ENCODE measurements at places on chromosomes 1 and 21.

GRCh38 chr21:29033871-29034270 is 9.4 kb downstream of the USP16 start:
- no peak for DNase-seq

GRCh38 chr1:41803656-41804055 is 115.1 kb downstream of the HIVEP3 start:
- no peak for DNase-seq

DNA sequence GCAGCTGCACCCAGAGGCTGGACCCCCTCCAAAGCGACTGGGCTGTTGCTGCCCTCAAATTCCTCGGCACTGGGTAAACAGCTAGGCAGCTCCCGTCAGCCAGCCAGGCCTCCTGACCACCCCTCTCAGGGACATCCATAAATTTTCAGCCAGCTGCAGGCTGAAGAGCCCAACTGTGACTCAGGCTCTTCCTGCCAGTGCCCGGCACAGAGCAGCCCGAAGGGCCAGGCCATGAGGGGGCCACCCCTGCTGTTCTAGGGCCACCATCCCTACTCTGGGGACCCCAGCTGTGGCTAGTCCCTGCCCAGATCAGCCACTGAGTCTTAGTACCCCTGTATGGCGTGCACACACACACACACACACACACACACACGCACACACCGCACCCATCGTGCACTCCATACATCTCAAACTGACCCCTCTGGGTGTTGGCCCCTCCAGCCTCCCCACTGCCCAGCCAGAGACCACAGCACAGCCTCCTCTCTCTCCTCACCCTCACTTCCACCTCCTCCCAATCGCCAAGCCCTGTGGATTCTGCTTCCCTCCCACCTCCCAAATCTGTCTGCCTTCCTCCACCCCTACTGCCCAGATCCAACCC is 6.2 kb upstream of the LAPTM5 start:
- no peak for DNase-seq

DNA sequence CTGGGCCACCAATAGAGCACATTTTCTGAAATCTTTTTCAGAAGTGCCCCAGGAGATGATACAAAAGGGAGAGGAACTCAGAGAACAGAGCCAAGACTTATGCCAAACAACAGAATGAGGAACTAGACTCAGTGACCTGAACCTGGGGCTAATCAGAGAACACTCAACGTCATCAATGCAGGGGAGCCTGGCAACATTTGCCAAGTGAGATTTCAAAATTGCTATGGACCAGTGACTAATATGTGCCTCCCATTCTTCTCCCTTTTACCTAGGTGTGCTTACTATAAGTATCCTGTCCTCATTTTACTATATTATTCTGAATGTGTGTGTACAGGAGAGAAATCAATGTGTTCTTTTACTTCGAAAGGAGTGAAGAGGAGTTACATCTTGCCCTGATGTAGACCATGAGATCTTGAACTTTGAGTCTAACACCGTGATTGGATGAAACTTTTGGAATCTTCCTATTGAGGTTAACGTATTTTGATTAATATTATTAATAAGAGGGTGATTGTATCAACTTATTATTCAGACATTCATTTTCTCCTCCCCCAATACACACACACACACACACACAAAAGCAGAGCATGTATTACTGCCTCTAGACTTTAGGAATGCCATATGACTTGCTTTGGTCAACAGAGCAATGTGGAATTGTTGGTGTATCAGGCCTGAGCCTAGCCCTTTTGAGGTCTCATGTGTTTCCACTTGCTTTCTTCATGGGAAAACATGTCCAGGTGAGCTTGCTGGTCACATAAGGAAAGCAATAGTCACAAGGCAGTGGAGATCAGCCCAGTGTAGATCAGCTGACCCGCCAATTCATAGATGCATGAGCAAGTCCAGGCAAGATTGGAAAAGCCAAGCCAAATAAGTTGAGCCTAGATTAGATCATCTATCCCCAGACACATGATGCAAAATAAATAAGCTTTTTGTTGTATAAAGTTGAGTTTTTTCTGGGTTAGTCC is 80.3 kb upstream of the ETS2 start:
- no peak for DNase-seq

DNA sequence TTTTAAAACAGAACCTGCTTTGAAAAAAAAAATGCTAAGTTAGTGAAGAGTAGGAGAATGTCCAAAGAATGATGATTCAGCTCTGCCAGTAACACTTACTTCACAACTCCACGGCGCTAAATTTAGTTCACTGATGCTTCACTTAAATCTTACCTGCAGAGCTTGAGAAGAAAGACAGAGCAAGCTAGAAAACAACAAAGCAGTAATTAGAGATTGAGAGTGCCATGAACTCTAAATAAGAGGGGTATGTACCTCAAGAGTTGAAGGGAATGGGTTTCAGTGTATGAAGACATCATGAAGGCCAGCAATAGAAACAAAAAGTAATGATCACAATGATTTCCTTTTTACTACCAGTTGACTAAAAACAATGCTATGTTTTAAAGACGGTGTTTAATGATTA is 32.8 kb downstream of the EPRS1 start:
- no peak for DNase-seq

DNA sequence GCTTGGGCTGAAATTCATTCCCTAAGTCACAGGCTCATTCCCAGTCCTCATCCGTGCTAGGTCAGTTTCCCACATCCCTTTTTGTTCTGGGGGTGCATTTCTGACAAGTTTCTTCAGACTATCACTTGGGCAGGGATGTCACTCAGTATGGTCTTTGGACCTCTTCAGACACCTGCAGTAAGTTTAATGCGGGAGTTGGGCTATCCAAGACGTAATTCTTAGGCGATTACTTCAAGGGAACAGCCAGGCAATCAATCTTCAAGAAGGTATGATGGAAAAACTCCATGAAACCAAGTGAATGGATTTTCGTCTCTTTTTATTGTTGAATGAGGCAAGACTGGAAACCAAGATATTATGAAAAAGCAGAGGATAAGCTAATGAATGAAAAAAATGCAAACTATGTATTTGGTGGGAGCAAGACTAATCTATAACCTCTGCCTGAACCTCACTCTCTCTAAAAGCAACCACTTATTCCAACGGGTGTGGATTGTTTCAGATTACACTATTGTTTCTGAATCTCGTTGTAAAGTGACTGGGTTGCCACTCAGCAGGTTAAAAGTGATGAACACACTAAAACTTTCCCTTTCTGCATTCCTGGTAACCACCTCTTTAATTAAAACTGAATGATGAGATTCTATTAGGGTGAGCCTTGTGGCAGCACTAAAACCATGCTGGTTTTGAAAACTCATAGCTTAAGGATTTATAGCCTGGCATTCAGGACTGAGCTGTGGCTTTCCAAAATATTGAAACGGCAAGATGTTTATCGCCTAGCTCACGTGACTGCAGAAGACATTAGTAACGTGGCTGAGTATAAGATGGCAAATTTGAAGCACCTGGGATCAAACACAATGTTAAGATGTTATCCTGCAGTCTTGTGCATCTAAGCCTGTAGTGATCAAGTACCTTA is 1.1 kb downstream of the RASAL2 start:
- DNase-seq: no peak

DNA sequence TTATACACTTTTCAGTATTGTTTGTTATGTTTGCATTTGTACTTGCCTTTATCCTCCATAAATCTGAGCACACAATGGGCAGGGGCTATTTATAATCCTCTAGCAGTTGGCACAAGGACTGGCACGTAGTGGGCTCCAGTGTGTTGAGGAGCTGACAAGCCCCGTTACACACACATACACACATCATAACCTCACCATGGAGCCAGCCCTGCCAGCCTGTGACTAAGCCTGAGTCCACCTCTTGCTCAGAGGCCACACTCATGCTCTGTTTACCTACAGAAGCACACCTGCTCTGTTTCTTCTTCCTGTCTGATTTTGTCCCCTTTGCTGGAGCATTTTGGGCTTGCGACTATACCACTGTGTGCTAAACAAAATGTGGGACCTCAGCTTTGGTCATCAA is 64.5 kb upstream of the SPATA6 start:
- DNase-seq: no peak

DNA sequence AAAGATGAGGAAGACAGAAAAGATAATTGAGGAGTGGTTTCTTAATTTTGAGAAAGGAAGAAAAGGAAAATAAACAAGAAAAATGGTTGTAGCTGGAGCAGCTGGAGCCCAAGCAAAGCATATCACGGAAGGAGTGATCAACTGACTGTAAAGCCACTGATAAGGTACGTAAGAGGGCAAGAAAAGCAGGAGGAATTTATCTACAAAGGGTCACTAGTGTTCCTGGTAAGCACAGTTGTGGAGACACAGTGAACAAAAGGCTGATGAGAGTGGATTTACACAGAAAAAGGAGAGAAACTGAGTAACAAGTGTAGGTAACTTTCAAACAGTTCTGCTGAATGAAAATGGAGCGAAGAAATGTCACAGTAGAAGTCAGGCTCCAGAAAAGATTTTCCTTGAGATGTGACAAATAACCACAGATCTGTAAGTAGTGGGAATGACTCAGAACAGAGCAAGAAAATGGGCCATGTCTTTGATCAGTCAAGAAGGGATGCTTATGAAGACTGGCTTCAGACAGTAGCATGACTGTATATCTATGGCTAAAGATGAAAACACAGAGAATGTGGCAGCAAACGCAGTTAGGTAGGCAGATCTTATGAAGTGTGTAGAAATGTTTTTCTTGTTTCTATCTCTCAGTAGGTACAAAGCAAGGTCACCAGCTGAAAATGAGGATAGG is 45.6 kb upstream of the RBM34 start:
- no peak for DNase-seq

DNA sequence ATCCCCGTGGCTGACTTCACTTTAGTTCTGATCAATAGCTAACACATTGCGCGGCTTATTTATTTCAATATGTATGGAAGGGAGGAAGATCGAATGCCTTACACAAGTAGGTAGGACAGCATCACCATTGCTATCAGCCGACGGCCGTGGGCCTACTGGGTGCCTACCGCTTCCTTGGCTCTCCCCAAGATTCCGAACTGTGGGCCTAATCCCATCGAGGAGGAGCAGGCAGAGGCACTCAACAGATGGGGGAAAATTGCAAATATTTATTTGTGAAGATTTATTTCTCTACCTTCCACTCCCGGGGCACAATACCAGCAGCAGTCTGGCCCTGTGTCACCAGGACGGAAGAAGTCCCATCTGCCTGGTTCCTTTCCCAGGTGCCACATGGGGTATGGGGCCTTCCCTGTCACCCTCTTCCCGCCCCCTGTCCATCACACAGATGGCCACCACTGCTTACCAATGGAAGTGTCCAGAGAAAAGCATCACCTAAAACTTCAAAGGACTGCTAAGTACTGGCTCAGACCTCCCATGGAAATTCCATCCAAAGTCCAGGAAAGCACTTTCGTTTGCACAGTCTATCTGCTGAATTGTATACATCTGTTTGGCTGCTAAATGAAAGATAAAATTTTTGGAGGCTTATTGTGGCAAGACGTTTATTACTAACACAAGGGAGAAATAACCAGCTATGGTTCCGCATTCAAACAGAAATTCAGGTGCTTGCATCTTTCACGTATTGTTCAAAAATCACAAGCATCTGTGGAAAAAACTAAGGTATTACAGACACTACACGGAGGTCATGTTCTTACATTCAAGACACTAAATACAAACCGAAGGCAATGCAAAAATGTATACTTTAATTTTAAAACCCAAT is 11.8 kb downstream of the AGT start:
- no peak for DNase-seq

DNA sequence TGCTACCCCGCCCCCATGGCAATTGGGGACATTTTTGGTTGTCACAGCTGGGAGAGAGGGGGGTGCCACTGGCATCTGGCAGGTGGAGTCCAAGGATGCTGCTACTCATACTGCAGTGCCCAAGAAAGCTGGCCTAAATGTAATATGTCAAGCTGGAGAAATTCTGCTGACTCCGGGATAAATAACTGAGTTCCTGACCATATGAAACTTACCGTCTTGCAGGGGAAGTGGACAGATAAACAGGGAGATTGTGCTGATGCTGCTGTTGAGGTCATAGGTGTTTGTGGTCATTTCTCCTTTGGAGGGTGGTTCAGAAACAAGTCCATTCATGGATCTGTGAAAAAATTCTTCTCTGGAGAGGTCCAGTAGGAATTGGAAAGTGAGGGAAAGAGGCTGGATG is 54.4 kb downstream of the KAZN start:
- DNase-seq: no peak

- no peak for DNase-seq
These were observed 82.5 kb downstream of the ST3GAL3 start for GRCh38 chr1:43789604-43790550.

- no peak for DNase-seq
These were observed 5.7 kb downstream of the BCL2L15 start for GRCh38 chr1:113881661-113882060.

DNA sequence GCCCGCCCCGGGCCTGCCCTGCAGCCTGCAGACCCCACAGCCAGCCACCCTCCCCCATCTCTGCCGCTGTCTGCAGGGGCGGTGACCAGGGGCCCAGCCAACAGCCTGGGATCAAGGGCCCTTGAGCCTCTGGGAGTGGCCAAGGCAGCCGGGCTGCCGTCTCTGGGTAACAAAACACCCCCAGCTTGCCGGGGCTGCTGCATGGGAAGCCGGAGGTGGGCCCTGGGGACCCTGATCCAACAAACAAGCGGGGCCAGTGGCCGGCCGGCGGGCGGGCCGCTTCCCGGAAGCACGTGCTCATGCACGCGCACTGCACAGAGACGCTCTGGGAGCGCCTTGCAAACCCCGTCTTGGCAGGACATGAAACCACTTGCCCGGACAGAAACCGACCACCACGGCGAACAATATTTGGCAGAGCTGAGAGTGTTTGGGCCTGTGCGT is 13.2 kb downstream of the MEGF6 start:
- DNase-seq: no peak

DNA sequence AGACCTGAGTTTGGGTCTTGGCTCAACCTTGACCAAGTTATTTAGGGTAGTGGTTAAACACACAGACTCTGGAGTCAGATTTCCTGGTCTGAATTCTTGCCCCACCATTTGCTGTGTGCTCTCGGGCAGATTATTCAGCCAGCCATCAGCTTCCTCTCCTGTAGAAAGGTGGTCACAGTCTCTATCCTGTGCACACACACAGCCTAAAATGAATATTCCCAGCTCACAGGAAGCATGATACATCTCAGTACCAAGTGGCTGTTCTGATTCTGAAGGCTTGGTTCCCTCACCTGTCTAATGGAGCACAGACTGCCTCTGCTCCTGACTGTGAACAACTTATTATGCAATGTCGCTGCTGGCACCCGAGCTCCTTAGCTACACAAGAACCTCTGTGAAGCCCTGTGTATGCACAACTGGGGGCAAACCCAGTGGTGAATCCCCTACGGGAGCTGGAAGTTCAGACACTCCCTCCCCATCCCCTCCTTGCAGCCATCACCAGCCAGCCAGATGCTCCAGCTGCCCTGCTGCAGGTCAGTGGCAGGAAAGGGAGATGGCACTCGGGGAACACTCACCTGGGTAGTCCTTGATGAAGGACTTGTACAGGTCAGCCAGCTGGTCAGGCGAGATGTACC is 13.7 kb downstream of the ENO1 start:
- DNase-seq: no peak

- peak; percentile 68 for DNase-seq
These were observed 7.7 kb downstream of the ENSA start for GRCh38 chr1:150621497-150622302.

GRCh38 chr1:19648689-19649088 is 4.6 kb downstream of the NBL1 start:
- DNase-seq: no peak

- no peak for DNase-seq
These were observed 4.4 kb downstream of the CLDN19 start for GRCh38 chr1:42735477-42736105.
